ENCODE measurements at places on chromosomes 4 and X. TPM values are rescaled to one million over a fixed set of nuclear protein-coding genes. Genes with fewer than 3 reads are reported as not detected.

CLDN22 gene
- not detected for total RNA-seq

TENM3 gene
- 3.9 TPM for total RNA-seq

CT45A5 gene
- not detected for total RNA-seq

MAP3K15 gene
- total RNA-seq, result not detected

CD40LG gene
- total RNA-seq, result not detected

AKAP14 gene
- total RNA-seq, result not detected

PF4V1 gene
- total RNA-seq, result not detected

Measured in cardiac septum (tissue), 1 donor.